ENCODE measurements at places on chromosomes 2 and 18.

DNA sequence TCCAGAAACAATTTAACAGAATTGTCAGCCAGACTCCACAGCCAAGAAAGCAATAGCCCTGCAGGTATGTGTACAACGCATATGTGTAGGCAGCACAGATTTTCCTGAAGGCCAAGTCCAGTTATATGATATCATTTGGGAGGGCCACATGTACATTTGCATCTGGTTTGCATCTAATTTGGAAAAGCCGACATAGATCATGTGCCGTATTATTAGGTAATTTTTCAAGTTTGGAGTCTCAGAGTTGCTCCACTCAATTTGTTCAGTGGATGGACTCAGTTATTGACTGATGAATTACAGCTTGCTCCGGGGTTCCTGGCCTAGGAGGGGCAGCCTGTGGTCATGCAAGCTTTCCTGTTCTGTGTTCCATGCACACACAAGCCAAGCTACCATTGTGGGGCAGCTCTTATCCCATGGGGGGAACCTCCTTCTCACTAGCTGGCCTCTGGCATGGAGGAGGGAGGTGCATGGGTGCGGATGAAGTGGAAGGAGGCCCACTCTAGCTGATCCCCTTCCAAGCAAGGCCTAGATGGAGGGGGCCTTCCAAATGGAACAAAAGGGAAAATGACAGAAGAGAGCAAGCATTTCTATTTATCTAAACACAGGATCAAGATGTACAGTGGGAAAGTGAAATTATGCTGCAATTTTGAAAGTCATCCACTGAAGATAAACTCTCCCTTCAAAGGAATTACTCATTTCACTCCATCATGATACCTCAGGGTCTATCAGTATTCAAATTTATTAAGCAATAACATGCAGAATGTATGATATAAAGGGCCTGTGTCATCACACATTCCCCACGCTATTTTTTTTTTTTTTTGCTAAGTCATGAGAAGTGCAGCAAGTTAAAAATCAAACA is 202.6 kb upstream of the SMAD2 start:
- DNase-seq: no peak

- DNase-seq: no peak
Observed at GRCh38 chr2:171146633-171147032, 14.1 kb downstream of the TLK1 start.

GRCh38 chr2:46718784-46719183 is 196.8 kb downstream of the MCFD2 start:
- no peak for DNase-seq

GRCh38 chr2:45814951-45815621 is 163.6 kb downstream of the PRKCE start:
- DNase-seq: no peak

Data from activated CD4-positive, alpha-beta T cell treated with anti-CD3 and anti-CD28 coated beads for 4 hours (primary cell).